ENCODE measurements at places on chromosomes 3 and 15. TPM values are rescaled to one million over a fixed set of nuclear protein-coding genes. Genes with fewer than 3 reads are reported as not detected.

Gene MB21D2
- total RNA-seq: 0.66 TPM

Gene GABRR3
- not detected for total RNA-seq

Gene TRIM71
- total RNA-seq: not detected

Gene ASB14
- total RNA-seq: not detected

Gene PIERCE2
- 2.1 TPM for total RNA-seq

Gene MCF2L2
- 0.26 TPM for total RNA-seq

DNA sequence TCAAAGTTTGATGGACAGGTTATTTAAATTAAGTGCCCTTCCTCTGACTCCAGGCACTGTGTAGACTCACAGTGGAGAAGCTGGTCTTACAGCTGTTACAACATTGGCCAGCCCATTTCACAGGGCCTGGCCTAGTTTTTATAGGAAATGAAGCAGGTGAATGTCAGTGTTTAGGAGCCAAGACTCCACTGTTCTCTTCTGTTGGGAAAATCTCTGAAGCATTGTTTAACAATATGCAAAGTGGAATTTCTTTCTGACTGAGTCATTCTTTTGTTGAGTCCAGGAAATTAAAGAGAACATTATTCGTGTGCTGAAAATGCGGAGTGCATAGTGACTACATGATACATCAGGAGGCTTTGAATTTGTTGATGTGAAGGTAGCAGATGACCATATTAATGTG lies 64.7 kb downstream of the ARRDC4 start:
- no peak overlapping the region for H3K27ac ChIP-seq
- no peaks in the 10 kb centered on the region for H3K36me3 ChIP-seq
- H3K4me3 ChIP-seq: no peak overlapping the region
- H3K4me1 ChIP-seq: no peaks in the 10 kb centered on the region
- DNase-seq: no peak

DNA sequence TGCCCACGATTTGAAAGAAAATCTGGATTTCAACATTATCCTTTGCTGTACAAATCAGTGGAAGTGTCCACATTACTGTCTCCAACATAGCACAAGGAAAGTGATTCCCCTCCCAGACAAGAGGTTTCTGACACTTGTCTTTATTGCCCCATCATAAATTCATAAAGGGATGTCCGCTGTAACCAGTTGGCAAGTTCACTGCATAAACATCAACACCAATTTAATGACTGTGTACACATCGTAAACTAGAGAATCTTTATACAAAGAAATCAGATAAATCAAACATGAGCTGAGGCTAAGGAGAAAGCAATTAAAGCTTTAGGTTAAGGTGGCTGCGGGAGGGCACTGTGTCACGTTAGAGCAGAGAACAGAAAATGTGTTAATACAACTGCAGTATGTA lies 129.8 kb downstream of the MEIS2 start:
- DNase-seq: no peak
- no peak overlapping the region for H3K27ac ChIP-seq

DNA sequence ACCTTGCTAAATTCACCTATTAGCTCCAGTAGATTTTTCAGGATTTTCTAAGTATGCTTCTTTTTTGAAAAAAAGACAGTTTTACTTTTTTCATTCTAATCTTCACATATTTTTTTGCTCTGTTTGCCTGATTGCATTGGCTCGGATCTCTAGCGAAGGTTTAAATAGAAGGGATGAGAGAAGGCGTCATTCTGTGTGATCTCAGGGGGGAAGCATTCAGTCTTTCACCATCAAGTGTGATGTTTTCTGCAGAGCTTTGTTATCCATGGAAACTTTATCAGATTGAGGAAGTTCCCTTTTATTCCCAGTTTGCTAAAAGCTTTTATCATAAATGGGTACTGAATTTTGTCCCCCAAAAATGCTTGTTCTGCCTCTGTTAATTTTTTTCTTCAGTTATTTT lies 120.3 kb downstream of the LRRK1 start:
- no peaks in the 10 kb centered on the region for H3K4me1 ChIP-seq
- H3K36me3 ChIP-seq: no peaks in the 10 kb centered on the region
- no peaks in the 10 kb centered on the region for H3K27me3 ChIP-seq
- no peak overlapping the region for H3K27ac ChIP-seq
- no peak overlapping the region for H3K4me3 ChIP-seq
- DNase-seq: no peak

DNA sequence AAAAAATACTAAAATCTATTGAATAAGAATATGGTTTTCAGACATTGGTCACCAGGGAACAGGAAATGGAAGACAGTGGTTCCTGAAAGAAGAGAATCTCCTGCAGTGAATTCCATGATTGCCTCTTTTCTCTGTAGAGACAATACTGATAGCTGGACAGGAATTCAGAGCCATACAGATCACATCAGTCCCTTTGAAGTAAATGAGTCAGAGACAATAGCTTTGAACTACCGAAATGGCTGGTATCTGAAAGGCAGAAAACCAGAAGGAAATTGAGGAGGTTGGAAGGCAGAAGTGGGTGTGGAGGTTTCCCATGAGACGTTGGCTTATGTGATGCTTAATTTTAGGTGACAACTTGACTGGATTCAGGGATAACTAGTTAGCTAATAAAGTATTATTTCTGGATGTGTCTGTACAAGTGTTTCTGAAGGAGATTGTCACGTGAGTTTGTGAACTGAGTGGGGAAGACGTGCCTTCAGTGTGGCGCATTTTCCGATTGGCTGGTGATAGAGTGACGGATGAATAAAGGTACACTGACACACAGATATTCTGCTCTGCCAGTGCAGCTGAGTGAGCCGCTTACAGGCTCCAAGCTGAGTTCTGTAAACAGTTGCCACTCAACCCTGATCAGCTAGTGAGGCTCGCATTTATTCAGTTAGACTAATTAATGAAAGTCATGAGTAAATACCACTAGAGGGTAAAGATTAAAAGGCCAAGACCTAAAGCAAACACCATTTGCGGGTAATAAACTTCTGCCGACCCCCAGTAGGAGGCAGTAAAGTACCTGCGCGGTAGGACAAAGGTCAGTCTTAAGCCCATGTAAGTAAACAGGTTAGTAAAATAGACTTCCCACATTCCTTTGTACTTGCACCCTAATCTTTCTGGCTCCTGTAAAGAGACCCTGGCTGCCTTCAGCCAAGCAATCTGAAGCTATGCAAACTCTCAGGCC lies 1298.6 kb downstream of the SI start:
- no peaks in the 10 kb centered on the region for H3K4me1 ChIP-seq
- no peaks in the 10 kb centered on the region for H3K27me3 ChIP-seq
- no peak overlapping the region for H3K4me3 ChIP-seq
- H3K36me3 ChIP-seq: no peaks in the 10 kb centered on the region
- H3K27ac ChIP-seq: no peak overlapping the region

DNA sequence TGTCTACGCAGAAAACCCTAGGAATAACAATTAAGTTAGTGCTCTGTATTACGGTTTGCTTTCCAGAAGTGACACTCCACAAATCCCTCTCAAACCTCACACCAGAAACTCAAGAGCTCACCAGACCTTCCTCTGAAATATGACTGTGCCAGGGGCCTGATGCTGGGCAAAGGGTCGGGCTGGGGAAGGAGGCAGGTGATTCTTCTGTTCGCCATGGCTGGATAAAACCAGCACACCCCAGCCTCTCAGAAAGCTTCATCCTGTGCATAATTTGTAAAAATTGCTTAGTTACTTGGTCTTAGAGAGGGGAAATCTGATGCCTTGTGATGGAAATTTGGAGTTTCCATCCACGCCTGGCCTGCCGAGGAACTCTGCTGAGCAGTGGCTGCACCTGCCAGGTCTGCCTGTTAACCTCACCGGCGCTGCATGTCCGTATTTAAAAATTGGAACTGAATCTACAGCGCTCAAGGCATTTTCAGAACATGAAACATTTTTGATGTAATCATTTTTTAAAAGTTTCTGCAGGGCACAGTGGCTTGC lies 22.7 kb upstream of the ATP1B3 start:
- no peaks in the 10 kb centered on the region for H3K36me3 ChIP-seq
- H3K4me1 ChIP-seq: no peaks in the 10 kb centered on the region
- H3K4me3 ChIP-seq: no peak overlapping the region
- no peaks in the 10 kb centered on the region for H3K27me3 ChIP-seq
- no peak for DNase-seq

- H3K27me3 ChIP-seq: no peaks in the 10 kb centered on the region
- no peaks in the 10 kb centered on the region for H3K4me1 ChIP-seq
- no peak overlapping the region for H3K27ac ChIP-seq
Measured at GRCh38 chr3:143311096-143311495, 191.5 kb downstream of the CHST2 start.

- H3K27me3 ChIP-seq: no peaks in the 10 kb centered on the region
- H3K4me3 ChIP-seq: no peak overlapping the region
- DNase-seq: no peak
- peaks cover 47% of the 10 kb centered on the region for H3K4me1 ChIP-seq
Measured at GRCh38 chr3:108970561-108970960, 16.9 kb upstream of the GUCA1C start.

- DNase-seq: no peak
- H3K4me3 ChIP-seq: no peak overlapping the region
- no peaks in the 10 kb centered on the region for H3K36me3 ChIP-seq
- peaks cover 34% of the 10 kb centered on the region for H3K4me1 ChIP-seq
Measured at GRCh38 chr3:169458752-169459151, 204.8 kb downstream of the MECOM start.

- no peak overlapping the region for H3K27ac ChIP-seq
- H3K4me1 ChIP-seq: no peaks in the 10 kb centered on the region
- H3K36me3 ChIP-seq: no peaks in the 10 kb centered on the region
- H3K4me3 ChIP-seq: no peak overlapping the region
- DNase-seq: no peak
- no peaks in the 10 kb centered on the region for H3K27me3 ChIP-seq
Measured at GRCh38 chr3:112718516-112718915, 77.6 kb upstream of the CCDC80 start.

Measured in body of pancreas (tissue), 4 donors.